ENCODE measurements at places on chromosomes 2 and 18. TPM values are rescaled to one million over a fixed set of nuclear protein-coding genes. Genes with fewer than 3 reads are reported as not detected.

Gene SIX2
- total RNA-seq = 3.1 TPM

DNA sequence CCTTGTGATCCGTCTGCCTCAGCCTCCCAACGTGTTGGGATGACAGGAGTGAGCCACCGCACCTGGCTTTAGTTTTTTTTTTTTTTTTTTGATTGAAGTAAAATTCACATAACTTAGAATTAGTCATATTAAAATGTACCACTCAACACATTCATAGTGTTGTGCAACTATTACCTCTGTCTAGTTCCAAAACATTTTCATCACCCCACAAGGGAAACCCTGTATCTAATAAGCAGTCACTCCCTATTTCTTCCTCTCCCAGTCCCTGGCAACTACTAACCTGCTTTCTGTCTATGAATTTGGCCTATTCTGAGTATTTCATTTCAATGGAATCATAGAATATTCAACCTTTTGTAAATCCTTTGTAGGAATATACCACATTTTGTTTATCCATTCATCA, 123.9 kb upstream of the FAM117B start:
- DNase-seq = no peak

GRCh38 chr2:73611867-73612266, 30.4 kb downstream of the NAT8 start:
- DNase-seq = no peak

DNA sequence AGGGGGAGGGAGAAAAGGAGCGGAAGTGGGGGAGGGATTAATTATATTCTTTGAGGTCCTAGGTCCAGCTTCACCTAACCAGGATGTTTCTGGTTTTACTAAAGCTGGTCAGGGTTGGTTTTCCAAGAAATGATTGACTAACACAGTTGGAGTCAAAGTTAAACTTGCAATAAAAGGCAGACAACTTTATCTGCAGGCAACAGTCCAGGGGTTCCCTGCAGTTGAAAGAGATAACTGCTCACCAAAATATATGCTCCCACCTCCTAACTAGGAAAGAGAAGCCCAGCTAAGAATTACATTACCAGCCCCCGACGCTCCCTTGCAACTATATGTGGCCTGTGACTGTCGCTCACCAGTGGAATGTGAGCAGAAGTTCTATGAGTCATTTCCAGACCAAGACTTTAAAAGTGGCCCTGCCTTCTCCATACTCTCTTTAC, 140.0 kb upstream of the PKDCC start:
- no peak for DNase-seq

Gene EMILIN1
- 0.80 TPM for total RNA-seq

GRCh38 chr2:37143974-37144373, 12.8 kb downstream of the EIF2AK2 start:
- no peak for DNase-seq

DNA sequence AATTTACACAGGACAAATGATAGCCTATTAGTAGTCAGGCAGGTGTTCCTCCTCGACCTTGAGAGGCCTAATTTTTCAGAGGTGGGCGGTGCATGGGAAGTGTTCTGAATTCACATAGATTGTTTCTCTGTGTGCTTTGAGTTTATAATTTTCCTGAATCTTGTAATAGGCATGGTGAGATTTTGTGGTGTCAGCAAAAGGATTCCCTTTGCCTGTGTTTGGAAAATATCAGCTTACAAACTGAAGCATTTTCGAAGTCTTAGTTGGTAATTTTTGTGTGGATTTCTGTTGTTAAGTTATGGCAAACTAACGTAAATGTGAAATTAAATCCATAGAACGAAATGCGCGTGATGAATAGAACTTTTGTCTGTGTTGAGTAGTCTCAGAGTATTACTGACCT, 194.0 kb upstream of the RBMS1 start:
- DNase-seq = no peak

DNA sequence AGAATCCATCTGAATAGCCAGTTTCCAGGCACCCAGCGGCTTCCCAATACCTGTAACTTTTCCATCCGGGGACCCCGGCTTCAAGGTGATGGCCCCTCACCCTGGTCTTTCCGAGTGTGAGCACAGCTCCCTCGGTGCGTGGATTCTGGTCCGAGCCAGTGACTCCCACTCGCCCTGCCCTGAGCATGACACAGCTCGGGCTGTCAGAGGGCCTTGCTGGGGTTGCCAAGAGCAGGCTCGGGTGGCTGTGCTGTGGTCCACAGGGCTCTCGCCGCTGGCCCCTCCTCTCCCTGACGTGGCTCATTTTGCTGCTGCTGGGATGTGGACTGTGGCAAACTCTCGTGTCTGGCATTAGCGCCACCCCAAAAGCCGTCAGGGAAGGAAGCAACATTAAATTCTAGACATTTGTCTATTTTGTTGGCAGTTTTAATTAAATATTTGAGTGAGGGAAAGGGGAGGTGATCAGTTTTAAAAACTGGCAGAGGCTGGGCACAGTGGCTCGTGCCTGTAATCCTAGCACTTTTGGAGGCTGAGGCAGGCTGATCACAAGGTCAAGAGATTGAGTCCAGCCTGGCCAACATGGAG, 5.6 kb upstream of the ESPNL start:
- DNase-seq = no peak

Gene TAF1B
- 14.6 TPM for total RNA-seq

Gene PTCD3
- 47.8 TPM for total RNA-seq

Gene CMPK2
- total RNA-seq = 4.3 TPM

DNA sequence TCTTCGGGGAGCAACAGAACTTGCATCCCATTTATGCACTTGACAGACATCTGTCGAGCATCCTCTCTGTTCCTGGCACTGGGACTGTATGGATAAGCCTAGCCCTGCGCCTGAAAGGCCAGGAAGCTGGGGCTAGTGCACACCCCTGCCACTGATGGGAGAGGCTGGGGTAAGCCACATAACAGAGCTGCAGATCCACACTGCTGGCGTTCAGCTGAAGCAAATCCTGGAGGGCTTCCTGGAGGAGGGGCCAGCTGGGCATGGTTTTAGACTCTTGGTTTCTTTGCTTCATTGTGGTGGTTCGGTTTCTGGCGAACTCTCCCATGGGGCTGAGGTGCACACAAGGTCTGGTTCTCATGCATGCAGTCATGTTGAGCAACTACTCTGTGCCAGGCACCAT, 45.5 kb upstream of the FOSL2 start:
- no peak for DNase-seq

DNA sequence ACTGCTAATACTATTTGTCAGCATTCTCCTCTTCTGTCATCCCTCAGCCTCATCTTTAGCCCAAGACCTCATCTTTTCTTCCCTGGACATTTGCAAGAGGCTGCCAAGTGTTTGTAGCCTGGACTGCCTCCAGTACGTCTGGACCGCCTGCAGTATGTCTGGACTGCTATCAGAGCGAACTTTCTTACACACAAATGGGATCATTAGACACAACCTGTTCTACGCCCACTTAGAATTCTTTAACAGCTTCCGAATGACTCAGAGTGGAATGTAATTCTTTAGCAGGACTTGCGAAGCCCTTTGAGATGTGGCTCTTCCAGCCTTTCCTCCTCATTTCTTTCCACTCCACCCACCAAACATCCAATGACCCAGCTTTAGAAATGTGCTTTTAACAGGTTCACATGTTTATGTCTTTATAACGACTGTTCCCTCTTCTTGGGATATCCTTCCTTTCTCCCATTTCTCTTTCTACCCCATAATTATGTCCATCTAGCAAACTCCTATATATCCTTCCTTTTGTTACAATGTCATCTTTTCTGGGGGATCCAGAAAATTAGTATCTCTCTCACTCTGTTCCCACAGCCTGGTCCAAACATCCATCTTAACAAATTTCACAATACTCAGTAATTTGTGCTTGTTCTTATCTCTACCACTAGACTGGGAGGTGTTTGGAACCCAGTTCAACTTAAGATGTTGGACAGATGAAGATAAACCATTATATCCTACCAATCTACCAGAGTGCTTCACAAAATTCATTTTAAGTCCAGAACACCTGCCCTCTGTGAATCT, 171.3 kb upstream of the PGAP1 start:
- DNase-seq = no peak

All from epithelial cell of proximal tubule (primary cell).